GM23338 (cell line): ENCODE measurements at places on chromosomes 1 and 21.

DNA sequence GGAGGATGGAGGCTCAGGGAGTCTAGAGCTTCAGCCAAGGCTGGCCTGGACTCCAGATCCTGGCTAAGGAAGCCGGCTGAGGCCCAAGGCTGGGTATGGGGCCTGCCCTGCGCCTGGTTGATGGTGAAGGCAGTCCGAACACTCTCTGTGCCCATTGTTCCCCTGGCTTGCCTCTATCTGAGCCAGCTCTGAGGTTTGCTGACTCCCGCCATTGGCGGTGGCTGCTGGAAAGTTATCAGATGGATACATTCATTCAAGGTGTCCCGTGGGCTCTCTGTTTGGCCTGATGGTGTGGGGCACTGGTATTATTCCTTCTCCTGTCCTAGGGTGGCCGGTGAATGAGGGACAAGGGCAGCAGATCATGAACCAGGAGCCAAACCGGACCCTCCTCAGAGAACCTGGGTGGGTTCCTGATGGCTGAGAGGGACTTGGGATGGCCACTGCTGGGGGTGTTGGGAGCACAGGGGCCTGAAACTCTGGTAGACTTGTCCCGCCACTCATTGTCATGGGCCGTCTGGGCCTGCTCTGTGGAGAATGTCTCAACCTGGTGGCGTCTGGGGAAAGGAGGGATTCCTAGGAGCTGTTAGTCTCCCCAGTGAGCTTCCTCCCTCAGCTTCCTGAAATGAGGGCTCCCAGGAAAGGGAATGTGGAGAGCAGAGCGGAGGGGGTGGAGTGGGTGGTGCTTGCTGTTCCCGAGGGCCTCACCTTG, 22.2 kb downstream of the SLC26A9 start:
- no peak for DNase-seq

DNA sequence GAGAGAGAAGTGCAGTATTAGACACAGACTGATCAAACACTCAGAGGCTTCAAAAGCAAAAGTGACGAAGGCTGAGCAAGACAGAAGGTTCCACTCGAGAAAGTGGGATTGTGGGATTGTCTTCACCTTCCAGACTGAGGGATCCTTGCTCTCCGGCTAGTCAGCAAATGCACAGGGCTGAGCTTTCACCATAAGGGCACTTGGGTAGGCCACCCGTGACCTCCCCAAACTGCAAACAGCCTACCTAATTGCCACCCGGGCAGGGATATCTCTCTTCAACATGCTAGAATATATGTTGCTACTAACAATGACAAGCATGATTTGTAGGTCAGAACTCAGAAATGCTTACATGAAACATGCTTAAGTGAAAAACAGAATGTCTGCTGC, 35.3 kb upstream of the RIPK4 start:
- DNase-seq: no peak

DNA sequence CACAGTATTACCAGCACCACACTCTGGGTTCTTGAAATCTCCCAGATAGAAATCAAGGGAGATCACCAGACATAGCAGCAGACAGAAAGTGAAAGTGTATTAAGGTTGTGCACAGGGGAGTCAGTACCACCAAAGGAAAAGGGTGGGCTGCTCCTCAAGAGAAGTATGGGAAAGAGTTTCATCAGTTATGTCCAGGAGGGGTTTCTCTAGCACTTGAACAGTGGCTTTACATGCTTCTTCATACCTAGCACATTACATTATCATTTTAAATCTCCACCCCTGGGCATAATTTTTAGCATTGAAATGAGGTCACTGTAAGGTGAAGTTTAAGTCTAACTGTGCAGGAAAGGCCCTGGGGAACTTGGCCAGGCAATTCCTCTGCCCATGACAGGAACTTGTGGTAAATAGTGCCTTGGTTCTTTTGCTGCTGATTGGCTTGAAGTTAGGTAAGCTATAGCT, 601.0 kb downstream of the NUF2 start:
- DNase-seq: no peak

GRCh38 chr1:208157769-208158168, 86.4 kb downstream of the PLXNA2 start:
- no peak for DNase-seq

DNA sequence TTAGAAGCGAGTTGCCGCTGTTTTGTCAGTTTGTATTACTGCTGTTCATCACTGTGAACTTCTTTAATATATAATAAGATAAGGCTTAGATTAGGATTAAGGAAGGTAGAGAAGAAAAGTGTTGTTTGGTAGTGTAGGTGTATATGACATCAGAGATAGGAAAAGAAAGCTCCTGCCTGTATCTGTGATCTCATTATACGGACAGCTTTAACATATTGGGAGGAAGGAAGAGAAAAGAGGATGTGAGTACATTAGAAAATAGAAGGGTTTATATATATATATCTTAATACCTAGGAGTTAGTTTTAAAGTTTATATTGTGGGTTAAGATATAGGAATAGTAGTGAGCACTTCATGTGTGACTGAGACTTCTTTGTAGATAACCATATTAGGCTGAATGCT, 71.0 kb downstream of the RALGPS2 start:
- no peak for DNase-seq
